ENCODE measurements at places on chromosomes 3 and 15. TPM values are rescaled to one million over a fixed set of nuclear protein-coding genes. Genes with fewer than 3 reads are reported as not detected.

GRCh38 chr3:155880286-155880685 lies 9.8 kb downstream of the GMPS start:
- DNase-seq = no peak

GRCh38 chr3:110938629-110939028 lies 133.0 kb upstream of the NECTIN3 start:
- DNase-seq = no peak

DNA sequence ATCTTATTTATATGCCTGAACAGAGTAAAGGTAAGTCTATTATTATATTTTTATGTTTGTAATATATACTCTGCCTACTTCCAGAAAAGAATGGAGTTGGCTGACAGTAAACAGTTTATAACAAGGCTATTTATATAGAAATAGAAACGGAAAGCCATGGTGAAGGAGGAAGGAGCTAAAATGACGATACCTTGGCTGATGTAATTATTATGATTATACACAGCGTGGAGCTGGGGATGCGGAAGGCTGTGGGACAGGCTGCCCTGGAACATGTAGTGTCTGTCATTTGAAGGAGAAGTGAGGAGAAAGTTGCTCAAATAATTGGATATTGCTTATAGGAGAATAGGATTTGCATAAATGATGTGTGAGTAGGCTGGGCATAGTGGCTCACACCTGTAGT lies 37.8 kb downstream of the CEMIP start:
- no peak for DNase-seq

GRCh38 chr3:160473978-160474377 lies 24.4 kb upstream of the TRIM59 start:
- DNase-seq = no peak

DNA sequence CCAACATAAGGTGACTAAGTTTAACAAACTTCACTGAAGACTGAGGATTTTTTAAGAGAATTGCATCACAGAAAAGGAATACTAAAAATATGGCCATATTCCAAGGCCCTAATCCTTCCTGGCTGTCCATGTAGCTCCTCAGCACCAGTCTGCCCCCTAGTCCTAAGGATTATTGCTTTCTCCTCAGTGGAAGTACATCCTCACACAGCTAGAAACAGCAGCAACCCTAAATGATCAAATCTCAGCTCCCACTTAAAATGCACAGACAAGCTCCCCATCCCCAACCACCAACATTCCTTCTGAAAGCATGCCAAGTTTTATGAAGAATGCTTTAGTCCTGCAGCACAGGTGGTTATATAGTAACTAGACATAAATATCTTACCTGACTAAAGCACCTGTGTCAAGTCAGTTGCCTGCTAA lies 14.7 kb downstream of the ST3GAL6 start:
- DNase-seq = no peak

DNA sequence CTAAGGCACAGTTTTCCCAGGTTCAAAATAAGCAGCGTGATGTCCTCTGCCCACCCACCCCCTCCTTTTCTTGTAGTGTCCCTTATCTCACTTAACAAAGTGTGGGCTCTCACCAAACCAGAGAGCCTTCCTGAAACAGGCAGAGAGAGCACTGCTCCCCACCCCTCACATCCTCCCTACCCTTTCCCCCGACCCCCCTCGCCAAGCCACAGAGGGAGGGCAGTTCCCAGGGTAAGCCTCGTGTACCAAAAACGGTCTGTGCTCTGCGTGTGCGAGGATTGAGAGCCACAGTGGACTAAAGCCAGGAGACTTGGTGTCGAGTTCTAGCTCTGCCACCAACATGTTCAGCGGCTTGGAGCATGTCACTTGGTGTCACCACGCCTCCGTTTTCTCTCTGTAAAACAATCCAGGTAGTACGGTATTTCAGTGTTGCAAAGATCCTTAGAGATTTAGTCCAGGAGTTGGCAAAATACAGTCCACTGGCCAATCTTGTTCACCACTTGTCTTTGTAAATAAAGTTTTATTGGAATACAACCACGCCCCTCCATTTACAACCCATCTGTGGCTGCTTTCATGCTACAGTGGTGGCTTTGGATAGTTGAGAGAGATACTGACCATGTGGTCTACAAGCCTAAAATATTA lies 249.9 kb downstream of the OPA1 start:
- DNase-seq = no peak

DNA sequence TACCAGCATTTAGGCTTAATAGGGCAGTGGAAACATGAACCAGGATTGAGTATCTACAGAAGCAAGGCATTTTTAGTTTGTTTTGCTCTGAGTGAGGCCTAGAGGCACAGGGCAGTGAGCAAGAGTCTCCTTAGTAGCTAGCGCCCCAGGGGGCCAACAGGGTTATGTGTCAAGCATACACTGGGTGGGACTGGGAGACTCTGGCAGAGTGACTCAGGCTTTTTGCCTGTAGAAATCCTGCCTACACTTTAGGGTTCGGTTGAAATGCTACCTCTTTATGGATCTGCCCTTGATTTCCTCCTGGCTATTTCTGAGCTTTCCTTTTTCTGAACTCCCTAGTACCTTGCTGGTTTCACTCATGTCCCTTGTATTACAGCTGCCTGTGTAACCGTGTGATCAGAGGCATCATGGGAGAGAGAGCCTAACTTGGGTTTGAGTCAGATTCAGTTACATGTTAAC lies 72.2 kb downstream of the TOP2B start:
- peak; percentile 24 for DNase-seq

DNA sequence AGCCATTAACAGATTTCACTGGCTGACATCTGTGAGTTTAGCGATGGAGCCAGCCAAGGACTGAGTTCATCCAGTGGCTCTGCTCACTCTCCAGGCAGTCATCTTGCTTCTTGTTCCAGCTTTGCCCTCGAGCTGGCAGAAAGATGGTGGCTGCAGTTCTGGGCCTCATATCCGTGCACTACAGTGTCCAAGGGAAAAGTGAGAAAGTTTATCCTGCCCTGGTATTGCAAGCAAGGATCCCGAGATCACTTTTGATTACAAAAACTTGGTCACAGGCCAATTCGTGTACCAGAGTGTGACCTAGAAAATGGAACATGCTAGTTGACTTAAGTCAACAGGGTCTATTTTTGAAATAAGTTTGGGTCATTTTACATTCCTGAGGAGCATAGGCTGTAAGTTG lies 288.0 kb upstream of the CHRM5 start:
- DNase-seq = no peak

DNA sequence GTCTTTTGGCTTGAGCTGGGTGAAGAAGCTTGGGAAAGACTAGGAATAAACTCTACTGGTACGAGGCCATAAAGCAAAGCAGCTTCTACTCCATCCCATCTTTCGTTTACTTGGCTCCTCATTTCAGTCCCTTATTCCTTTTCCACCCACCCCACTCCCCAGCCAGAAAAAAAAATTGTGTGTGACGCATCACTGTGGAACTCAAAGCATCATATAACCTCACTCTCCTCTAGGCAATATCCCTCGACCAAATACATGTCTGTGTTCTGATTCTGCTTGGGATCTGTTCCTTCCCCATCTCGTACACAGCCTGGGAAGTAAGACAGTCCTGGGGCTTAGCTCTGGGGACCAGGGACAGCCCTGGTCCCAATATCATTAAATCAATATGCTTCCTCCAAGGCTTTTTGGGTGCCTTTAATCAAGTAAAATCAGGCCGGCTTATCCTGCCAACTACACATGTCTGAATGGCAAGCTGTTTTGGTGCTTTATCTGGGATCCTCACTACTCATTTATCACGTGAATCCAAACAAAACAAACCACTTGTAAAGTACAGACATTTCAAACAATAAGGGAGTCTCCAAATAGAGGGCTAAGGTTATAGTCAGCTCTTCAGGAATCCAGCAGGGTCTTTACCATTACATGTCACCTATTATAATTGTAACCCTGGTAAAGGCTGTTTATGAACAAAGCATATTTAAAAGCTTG lies 74.9 kb upstream of the ZBED2 start:
- DNase-seq = no peak

- peak; percentile 29 for DNase-seq
Observed at GRCh38 chr15:52448011-52448890, 80.4 kb downstream of the MYO5A start.

- DNase-seq = no peak
Observed at GRCh38 chr3:133956353-133956752, 60.7 kb upstream of the RAB6B start.

DNA sequence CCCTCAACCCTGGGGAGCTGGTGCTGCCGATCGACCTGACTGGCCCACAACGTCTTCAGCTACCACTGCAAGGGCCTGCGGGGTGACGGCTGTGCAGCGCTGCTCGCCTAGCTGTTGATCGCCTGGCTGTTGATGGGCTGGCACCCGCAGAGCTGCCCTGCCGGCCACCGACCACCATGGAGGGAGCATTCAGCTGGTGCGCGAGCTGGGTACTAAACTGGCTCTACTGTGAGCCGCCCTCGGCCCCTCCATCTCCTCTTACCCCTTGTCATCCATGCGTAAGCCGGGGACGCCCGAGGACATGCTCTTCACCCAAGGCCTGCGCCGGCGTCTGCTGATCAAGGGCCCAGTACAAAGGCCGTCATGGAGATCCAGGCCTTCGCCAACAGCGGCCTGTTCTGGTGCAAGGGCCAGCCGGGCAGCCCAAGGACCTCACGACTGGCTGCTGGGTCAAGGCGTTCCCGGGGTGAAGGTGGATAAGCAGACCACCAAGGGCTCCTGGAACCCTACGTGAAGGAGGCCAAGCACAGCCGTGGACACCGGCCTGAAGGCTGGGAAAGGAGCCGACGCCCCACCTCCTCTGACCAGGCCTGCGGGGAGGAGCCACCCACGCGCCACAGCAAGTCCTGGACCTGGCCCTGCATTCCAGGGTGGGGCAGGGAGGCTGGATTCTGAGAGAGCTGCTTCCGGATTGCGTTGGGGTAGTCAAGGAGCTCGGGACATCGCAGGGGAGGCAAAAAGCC lies 46.9 kb downstream of the SFMBT1 start:
- DNase-seq = no peak

DNA sequence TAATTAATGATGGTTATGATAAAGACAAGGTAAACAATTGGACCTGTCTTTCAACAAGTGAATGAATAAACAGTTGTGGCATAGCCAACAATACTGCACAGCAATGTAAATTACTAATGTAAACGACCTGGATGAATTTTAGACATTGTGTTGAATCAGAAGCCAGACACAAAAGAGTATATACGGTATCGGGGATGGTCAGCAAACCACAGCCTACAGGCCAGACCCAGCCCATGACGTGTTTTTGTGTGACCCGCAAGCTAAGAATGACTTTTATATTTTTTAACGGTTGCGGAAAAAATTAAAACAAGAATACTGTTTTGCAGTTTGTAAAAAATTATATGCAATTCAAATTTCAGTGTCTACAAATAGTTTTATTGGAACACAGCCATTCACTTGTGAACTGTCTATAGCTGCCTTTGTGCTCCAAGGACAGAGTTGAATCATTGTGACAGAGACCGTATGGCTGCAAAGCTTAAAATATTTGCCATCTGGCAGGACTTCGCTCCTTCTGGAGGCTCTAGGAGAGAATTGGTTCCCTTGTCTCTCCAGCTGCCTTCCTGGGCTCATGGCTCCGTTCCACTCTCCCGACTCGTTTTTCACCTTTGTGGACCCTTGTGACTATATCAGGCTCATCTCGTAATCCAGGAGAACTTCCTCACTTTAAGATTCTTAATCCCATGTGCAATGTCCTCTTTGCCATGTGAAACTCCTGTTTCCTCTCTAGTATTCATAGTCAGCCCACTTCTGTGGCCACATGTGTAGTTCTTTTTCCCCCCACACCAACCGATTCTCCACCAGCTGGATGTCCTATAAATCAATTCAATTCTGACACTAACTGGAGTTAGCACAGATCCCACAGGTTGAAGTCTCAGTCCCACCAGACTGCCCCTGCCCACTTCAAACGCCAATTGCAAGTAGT lies 72.7 kb downstream of the CMTM8 start:
- no peak for DNase-seq

DNA sequence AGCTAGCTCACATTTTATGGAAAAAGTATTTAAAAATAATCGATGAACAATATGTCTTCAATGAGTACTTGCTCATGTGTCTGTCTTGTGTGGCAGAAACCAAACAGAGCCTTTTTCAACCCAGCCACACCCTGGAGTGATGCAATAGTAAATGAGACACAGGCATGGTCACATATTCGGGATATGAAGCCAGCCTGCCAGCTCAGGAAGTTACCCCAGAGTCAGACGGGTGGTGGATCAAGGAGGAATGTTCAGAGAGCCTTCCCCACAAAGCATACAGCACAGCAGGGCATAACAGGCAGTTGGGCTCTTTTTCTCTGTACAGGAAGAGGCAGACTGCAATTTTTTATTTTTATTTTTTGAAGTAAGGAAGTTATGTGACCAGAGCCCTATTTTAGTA lies 27.3 kb downstream of the LARP6 start:
- peak; percentile 88 for DNase-seq

- DNase-seq = no peak
Observed at GRCh38 chr3:155370198-155370597, 76.7 kb upstream of the STRIT1 start.

DNA sequence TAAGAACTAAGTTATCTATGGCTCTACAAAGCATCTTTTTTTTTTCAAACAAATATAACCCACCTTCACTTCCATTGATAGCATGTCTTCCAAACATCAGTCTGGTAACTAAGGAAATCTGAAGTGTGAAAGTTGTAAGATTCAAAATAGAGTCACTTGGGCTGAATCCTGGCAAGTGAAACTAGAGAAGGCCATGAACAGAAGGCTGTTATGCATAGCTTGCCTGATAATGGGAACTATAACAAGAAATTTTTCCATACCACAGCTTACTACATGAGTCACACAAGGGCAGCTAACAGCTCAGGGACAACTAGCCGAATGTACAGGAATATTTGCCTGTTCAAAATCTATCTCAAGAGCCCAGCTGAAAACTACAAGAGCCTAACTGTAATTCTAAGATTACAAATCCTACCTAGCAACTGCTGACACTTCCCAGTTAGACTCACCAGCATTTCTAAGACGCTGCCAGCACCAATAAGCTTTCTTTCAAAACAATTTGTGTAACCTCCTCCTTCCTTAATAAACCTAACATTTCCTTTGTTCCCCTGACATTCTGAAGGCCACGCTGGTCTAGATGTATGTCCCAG lies 1066.5 kb downstream of the PLOD2 start:
- peak; percentile 48 for DNase-seq

- no peak for DNase-seq
Observed at GRCh38 chr15:89825271-89825940, 10.8 kb upstream of the ANPEP start.

DNA sequence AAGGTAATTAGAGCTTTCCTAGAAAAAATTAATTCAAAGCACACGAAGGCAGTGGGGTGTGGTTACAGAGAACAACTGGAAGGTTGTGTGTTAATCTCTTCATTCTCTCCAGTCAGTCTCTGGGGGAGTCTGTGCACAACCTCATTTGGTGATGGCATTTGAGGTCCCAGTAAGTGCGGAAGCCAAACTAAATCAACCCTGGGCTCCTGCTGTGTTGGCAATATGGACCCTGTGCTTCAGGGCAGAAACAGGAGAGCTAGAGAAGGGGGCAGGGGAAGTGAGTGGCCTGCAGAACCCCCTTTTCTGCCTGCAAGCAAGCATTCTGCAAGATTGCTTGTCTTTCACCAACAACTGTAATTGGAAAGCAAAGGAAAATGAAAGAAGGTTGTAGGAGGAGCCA lies 195.9 kb upstream of the ST8SIA2 start:
- DNase-seq = peak; percentile 67

FBXO40 gene
- not detected for total RNA-seq

RNF123 gene
- 31.0 TPM for total RNA-seq

IQCB1 gene
- total RNA-seq = 49.5 TPM

CHAC1 gene
- total RNA-seq = 11.6 TPM

LMAN1L gene
- 0.80 TPM for total RNA-seq

CHRM5 gene
- total RNA-seq = not detected

GABRR3 gene
- total RNA-seq = not detected

Measured in A673 (cell line).